ENCODE measurements at places on chromosomes 4 and X.

DNA sequence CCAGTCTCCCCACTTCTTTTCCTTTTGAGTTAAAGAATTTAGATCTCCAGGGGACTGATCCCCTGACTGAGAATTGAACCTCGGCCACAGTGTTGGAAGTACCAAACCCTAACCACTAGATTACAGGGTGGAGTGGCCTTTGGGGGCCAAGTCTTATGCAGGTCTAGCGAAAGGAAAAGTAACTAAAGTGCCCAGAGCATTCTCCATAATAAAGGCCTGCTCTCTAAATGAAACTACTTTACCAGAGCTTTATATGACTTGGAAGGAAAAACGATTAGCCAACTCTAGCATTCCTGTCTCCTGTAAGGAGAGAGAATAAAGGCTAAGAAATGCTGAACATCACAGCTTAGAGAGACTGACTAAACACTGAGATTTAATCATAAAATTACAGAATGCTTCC is 788.0 kb downstream of the C4orf33 start:
- DNase-seq = no peak

DNA sequence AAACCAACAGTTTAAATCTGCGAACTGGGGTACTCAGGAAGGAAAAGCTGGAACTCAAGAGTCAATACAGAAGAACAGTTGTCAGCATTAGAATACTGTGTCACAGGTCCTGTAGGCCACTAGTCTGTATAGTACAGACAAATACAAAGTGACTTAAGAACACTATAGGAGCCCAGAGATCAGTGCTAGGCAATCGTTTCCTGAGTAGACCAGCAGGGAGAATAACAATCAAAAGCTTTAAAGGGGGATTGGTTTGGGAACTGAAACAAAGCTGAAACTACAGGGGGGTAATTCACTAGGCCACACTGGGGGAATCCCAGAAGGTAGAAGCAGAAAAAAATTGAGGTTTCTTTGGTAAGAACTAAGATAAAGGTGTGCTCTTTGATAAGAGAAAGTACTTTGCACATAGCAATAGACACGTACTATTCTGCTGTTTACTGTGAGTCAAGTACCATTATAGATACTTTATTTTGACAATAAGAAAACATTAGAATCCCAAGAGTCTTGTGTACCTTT is 339.7 kb downstream of the PCDH19 start:
- DNase-seq = peak; percentile 24

- DNase-seq = no peak
Measured at GRCh38 chr4:105858466-105859040, 36.7 kb upstream of the NPNT start.

DNA sequence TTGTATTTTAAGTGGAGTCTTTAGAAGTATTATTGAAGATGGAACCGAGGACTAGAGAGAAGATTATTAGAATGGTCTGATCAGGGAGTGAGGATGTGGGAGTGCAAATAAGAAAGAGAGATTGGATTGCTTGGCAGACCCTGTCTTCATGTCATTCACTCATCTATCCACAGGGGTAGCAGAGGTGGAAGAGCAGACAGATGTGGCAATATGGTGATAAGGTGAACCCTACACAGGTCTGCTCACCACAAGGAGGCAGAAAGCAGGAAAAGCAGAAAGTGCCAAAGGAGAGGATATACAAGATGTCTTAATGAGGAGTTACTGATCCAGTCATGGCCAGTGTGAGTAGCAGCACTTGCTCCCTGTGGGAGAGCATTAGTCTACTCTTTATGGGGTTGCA is 129.4 kb downstream of the MAGEE2 start:
- DNase-seq = no peak

DNA sequence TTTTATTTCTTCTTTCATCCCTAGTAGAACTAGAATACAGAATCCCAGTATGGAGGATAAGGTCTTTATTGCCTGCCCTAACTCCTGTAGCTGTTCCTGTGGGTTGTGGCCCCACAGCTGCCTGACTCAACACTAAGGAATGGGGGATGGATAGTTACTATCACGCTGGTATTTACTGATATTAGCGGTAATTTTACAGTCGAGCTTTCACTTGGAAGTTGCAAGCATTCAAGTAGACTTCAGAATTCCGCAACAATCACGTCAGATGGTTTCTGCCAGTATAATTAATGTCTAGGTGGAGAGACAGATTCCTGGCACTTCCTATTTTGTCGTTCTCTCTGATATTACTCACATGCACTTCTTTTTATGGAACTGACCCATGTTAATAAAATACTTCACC is 489.8 kb downstream of the PABPC4L start:
- no peak for DNase-seq

DNA sequence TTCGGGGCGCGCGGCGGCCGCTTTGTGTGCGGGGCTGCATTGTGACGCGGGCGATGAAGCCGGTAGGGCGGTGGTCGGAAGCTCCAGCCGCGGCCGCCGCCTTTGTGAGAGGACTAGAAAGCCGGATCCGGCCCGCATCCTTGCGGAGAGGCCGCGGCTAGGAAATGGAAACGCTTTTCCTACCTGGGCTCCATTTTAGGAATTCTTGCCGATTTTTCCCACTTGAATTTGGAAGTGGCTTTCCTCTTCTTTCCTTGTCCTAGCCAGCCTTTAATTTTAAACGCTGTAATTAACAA is 708 bp downstream of the TMSB4X start:
- no peak for DNase-seq
